ENCODE measurements at places on chromosomes 16 and 17.

GRCh38 chr17:4675791-4676190 is 28.1 kb downstream of the PELP1 start:
- no peak for DNase-seq

- DNase-seq = no peak
Observed at GRCh38 chr16:48452991-48453760, 68.0 kb upstream of the SIAH1 start.

DNA sequence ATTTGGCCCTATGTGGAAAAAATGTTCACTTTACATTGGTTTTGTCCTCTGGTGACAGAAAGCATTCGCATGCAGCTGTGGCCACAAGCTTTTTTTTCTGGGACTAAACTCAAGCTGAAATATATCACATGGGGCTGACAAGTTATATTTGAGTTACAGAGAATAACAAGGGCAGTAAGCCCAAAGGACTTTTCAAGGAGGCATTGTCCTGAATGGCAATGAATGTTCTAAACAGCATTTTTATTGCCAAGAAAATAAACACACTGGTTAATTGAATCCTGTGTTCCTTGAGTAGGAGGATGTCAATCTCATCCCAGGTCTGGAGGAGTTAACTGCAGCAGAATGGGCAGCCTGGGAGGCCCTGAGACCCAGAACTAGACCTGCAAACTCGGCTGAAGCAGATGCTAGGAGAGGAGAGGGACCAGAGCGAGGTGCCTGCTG is 114.5 kb downstream of the COPRS start:
- no peak for DNase-seq

- no peak for DNase-seq
Observed at GRCh38 chr17:80428796-80429195, 13.8 kb downstream of the ENDOV start.

- no peak for DNase-seq
Observed at GRCh38 chr17:21387616-21388015, 11.5 kb downstream of the KCNJ12 start.

- DNase-seq = no peak
Observed at GRCh38 chr17:45107293-45108010, 24.9 kb downstream of the PLCD3 start.
